Fibroblast of the aortic adventitia (primary cell): ENCODE measurements at places on chromosomes 3 and 15. TPM values are rescaled to one million over a fixed set of nuclear protein-coding genes. Genes with fewer than 3 reads are reported as not detected.

CACNA2D2 gene
- total RNA-seq: not detected in 2 replicates

KLHL6 gene
- total RNA-seq: not detected in 2 replicates

- peak; percentile 21 for DNase-seq
Measured at GRCh38 chr15:62976301-62976881, 66.2 kb upstream of the TPM1 start.

DNA sequence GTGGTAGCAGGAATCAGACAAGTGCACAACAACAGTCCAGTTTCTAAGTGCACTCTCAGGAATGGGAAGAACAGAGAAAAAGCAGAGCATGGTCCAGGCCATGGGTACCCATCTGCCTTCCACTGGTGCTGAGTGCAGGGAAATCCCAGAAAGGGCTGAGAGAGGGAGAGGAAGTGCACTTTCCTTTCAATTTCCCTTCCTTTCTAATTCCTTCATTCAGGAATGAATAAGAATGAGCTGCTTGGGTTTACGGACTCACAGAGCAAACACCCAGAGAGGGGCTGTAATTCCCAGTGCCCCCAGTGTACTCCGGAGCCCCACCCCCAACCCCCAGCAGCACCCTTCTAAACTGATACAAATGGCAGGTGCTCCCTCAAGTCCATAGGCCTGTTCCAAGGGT is 300.6 kb downstream of the FOXP1 start:
- no peak for DNase-seq

ECE2 gene
- not detected in 2 replicates for total RNA-seq

GRCh38 chr3:145522893-145523651 is 637.9 kb downstream of the PLOD2 start:
- DNase-seq: no peak

OIP5 gene
- 0.25 and 9.0 TPM in 2 replicates for total RNA-seq

DNA sequence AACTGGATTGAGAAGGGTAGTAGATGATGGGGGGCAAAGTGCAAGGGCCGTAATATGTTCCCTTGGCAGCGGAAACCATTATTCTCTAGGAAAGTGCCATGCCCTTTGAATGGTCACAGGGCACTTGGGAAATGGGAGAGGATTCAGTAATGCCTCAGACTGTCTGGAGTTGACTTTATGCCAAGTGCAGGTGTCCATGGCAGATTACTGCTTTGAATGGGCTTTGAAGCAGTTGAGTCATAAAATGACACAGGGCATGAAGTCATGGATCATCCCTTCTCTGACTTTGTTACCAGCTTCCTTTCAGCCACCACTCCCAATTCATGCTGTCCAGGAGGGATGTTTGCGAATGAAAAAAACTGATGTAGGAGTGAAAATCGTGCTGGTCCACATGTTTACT is 20.1 kb downstream of the AADACL2 start:
- DNase-seq: no peak

- no peak for DNase-seq
Measured at GRCh38 chr3:194761384-194761783, 75.7 kb downstream of the FAM43A start.

GRCh38 chr3:73549051-73549600 is 75.6 kb downstream of the PDZRN3 start:
- DNase-seq: no peak

STXBP5L gene
- 0.16 TPM in 1 of 2 replicates, not detected in the other for total RNA-seq

DNA sequence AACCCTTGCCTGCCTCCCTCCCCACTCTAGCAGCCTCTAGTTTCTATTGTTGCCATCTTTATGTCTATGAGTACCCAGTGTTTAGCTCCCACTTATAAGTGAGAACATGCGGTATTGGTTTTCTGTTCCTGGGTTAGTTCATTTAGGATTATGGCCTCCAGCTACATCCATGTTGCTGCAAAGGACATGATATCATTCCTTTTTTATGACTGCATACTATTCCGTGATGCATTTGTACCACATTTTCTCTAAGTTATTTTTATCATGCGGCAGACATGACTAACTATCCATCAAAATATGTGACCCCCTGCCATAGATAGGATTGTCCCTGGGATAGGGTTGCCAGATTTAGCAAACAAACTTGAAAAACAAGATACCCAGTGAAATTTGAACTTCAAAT is 58.4 kb downstream of the NR1D2 start:
- no peak for DNase-seq

ZIC1 gene
- 0.18 TPM in 1 of 2 replicates, not detected in the other for total RNA-seq

DNA sequence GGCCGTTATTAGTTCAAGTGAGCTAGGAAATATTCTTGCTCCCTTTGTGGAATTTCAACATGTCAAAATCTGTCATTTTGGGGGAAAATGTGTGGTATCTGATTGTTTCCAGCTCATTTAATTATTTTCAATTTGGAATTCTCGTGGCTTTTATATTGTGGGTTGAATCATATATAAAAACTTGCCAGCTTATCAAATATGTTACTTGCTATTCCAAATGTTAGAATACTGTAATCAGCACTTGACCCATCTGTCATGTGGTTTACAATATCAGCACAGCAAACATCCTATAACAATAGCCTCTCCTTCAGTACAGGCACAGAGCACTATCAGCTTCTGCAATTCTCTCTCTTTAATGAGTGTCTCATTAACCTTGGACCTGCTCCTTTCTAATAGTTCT is 130.2 kb upstream of the FEZF2 start:
- DNase-seq: no peak

CCDC13 gene
- total RNA-seq: 0.27 and 8.6 TPM in 2 replicates

TGM4 gene
- not detected in 2 replicates for total RNA-seq

ZSCAN29 gene
- 17.1 and 65.6 TPM in 2 replicates for total RNA-seq

- DNase-seq: no peak
Measured at GRCh38 chr15:99073008-99073717, 31.7 kb upstream of the SYNM start.

GRCh38 chr3:130759692-130760338 is 13.2 kb upstream of the PIK3R4 start:
- DNase-seq: peak; percentile 76

PLCB2 gene
- 0.27 TPM in 1 of 2 replicates, not detected in the other for total RNA-seq

DNA sequence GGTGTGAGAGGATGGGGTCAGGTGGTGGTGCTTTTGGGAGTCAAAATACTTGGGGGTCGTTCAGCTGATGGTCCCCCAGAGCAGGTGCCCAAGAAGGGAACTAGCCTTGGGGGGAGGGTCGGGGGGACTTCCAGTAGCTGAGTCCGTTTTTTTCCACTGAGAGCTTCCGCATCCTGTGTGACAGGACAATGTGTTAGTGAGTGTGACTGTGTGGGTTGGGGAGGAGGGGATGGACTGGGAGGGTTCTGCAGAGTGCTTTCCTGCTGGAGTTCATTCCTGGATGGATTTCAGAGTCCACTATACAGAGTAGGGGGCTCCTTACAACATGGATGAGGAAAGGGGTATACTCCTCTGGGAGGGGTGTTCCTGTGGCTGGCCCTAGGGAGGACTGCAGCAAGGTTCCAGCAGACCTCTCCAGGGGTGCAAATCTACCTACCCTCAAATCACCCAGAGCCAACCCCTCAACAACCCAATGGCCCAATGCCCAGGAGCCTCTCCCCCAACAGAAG is 601 bp upstream of the HYAL2 start:
- no peak for DNase-seq

GRCh38 chr15:80450811-80451321 is 46.7 kb downstream of the ARNT2 start:
- DNase-seq: no peak

DNA sequence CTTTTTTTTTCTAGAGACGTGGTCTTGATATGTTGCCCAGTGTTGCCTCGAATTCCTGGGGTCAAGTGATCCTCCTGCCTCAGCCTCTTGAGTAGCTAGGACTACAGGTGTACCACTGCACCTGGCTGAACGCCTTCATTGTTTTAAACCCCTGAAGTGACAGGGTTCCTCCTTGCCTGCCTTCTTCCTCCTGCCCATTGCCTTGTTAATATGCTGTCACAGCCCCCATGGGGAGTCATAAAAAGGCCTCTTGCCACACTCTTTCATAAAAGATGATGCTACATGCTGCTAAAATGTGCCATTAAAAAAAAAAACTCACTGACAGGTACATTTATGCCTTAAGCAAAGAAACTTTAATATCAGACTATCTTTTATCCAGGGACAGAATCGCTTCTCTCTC is 116.8 kb upstream of the SKOR1 start:
- DNase-seq: no peak

GFM1 gene
- 44.4 and 49.4 TPM in 2 replicates for total RNA-seq

PLAAT1 gene
- total RNA-seq: 0.90 TPM in 1 of 2 replicates, not detected in the other

DNA sequence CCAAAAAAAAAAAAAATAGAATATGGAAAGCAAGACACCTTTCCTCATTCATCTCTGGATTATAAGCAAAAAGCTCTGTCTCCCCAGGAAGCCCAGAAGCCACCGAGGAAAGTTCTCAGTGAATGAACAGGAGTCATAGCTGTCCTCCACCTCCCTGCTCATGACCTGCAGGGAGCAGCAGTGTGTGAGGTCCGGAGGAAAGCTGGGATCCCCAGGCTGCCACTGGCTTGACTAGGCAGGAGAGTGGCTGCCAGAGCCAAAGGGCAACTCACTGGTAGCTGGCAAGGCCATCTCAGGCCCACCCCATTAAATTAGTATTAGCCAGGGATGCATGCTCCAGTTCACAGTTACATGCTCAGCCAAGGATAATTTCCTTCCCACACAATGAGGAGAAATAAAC is 191.6 kb upstream of the STT3B start:
- no peak for DNase-seq

GRCh38 chr3:41350441-41350840 is 151.1 kb downstream of the CTNNB1 start:
- no peak for DNase-seq

- DNase-seq: peak; percentile 97
Measured at GRCh38 chr3:45817831-45818522, 21.6 kb upstream of the SLC6A20 start.

RPL35A gene
- 212 and 1,042 TPM in 2 replicates for total RNA-seq

DNA sequence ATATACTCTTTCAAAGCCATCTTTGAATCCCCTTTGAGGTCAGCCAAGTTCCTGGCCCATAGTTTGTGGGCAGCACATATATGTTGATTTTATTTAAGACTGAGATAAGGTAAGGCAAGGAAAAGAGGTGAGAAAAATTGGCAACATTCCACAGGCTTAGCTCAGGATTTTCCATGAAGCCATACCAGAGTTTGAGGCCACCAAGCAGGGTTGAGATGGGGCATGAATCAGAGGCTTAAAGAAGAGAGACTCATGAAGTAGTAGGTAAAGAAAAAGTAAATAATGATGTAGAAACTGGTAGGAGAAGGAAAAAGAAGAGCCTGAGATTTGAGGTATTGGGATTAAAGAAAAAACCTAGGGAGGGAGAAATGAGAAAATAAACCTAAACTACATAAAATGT is 89.2 kb downstream of the MYO5A start:
- DNase-seq: no peak

CFAP91 gene
- 0.81 and 0.98 TPM in 2 replicates for total RNA-seq

DNA sequence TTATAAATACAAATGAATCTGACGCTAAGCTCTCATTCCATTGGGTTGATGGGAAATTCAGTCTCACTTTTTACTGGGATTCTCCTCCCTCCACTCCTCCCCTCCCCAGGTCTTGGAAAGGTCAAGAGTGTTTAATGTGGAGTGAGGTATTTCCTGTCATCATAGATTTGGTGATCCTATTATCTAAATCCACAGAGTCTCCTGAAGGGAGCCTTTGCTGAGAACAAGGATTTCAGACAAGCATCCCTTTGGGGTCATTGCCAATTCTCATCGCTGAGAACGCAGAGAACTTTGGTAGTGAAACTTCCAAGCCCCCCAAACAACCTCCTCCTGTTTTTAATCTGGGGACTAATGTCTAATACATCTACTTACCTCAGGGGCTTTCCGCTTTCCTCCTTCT is 297.9 kb downstream of the OTOL1 start:
- DNase-seq: no peak

- no peak for DNase-seq
Measured at GRCh38 chr3:56903231-56903782, 101.6 kb upstream of the ARHGEF3 start.

GRCh38 chr3:143084856-143085731 is 34.5 kb upstream of the CHST2 start:
- DNase-seq: peak; percentile 52

DNA sequence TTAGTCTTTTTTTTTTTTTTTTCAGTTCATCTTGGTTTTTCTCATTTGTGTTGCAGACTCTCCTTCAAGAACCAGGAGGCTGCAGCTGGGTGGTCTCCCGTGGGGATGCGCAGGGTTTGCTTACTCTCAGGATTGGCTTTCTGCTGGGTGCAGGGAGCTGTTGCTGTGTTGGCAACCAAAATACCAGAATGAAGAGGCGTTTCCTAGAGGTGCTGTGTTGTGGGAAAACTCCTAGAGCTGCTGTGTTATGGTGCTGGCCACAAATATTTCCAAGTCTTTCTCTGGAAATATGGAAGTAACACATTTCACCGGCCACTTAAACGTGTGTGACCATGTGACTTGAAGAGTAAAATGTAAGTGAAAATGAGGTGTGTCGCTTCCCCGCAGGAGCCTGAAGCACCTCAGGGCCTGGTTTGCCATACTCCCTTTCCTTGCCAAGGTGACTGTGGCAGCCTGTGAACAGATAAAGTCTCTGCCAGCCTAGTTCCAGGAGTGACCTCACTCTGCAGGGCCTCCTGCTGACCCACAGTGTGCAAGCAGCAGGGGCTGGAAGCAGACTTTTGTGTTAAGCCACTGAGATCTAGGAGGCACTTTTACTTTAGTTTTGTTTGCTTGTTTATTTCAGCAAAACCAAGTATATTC is 258.9 kb downstream of the ADAMTS17 start:
- DNase-seq: no peak

GRCh38 chr3:132265028-132265427 is 52.2 kb upstream of the ACP3 start:
- DNase-seq: no peak

- DNase-seq: peak; percentile 74
Measured at GRCh38 chr15:66802025-66803001, 100.3 kb downstream of the SMAD6 start.

- DNase-seq: no peak
Measured at GRCh38 chr3:11655196-11655928, 11.6 kb upstream of the VGLL4 start.

- no peak for DNase-seq
Measured at GRCh38 chr3:126445506-126445905, 30.2 kb downstream of the ZXDC start.

DNA sequence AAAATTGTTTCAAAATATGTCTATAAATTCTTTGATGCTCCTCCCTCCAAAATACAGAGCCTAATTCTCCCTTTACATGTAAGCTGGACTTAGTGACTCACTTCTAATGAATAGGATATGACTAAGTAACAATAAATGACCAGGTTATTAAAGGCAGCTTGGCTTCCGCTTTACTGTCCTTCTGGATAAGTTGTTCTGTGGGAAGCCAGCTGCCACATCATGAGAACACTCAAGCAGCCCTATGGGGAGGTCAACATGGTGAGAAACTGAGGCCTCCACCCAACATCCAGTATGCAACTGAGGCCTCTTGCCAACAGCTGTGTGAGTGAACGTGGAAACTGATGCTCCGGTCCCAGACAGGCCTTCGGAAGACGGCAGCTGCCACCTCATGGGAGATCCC is 247.3 kb upstream of the CHRM5 start:
- DNase-seq: peak; percentile 60

- no peak for DNase-seq
Measured at GRCh38 chr3:152338159-152338720, 69.5 kb downstream of the MBNL1 start.

SLC22A14 gene
- total RNA-seq: not detected in 2 replicates

GOLGA6L9 gene
- total RNA-seq: 1.2 and 6.3 TPM in 2 replicates
